CD4-positive, alpha-beta T cell treated with Interleukin-2 at 100 ng/mL for 4 hours (primary cell): ENCODE measurements at places on chromosomes 5 and 9.

DNA sequence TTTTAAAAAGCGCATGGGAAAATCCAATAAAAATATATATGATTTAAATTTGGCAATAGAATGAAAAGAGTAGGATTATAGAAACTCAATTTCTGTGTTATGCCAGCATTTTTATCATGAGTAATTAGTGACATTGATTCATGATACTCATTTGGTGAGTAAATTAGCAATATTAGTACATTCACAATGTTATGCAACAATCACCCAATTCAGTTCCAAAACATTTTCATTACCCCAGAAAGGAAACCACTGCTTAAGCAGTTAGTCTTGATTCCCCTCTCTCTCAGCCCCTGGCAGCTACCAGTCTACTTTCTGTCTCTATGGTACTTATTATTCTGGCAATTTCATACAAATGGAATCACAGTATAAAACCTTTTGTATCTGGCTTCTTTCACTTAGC lies 27.0 kb downstream of the OSMR start:
- DNase-seq: no peak

- DNase-seq: no peak
Measured at GRCh38 chr5:96226941-96227552, 206.0 kb downstream of the PCSK1 start.

- DNase-seq: peak; percentile 60
Measured at GRCh38 chr5:168679515-168679920, 100.3 kb upstream of the PANK3 start.

GRCh38 chr9:86287013-86287412 lies 4.7 kb upstream of the ISCA1 start:
- DNase-seq: peak; percentile 11

- DNase-seq: no peak
Measured at GRCh38 chr5:133472829-133473228, 139.5 kb downstream of the FSTL4 start.

DNA sequence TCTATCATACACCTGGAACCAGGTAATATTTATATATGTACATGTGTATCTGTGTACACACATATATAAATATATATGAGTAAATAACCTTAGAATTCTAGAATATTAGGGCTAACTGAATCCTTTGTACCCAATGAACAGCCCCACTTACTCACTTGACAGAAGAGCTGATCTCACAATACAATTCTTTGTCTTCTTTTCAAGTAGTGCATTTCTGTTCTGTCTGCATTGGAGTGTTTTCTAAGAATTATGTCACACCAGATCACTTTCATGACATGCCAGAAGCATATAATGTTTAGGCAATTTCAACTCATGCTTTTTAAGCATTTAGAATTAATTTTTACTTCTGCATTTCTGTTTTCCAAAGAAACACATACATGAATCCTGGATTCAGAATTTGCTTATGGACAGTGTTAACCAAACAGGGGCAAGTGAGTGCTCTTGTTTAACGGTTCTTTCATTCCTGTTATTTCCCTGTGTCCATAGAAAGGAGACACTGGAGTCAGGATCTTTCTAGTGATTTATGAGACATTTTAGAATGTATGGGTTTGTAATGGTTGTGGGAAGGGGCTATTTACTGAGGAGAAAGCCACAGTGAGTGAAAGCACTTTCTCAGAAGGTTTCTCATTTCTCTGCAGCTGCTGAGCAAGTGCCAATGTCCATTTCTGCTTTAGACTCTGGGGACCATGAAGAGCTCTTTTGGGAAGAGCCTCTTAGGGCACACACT lies 123.2 kb downstream of the RMI1 start:
- no peak for DNase-seq

GRCh38 chr9:128396970-128397613 lies 23.6 kb upstream of the CERCAM start:
- no peak for DNase-seq

GRCh38 chr9:33649463-33649862 lies 125.4 kb downstream of the ANKRD18B start:
- DNase-seq: no peak

- no peak for DNase-seq
Measured at GRCh38 chr9:37925786-37926736, 22.1 kb upstream of the SLC25A51 start.

DNA sequence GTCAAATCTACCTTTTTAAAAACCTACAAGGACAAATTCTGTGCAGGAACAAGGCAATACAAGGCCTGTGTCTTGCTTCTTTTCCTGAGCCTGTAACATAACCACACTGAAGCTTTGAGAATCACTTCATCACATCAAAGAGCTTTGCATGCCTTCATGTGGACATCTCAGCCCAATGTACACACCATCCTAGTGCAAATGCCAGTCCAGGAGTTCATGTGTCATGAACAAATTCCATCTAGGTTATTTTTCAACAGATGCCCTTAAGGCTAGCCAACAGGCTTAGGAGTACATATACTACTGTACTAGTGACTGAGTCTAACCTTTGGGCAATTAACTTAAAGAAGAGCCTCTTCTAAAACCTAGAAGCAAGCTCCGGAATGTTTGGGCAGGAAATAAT lies 106.4 kb downstream of the CDH10 start:
- DNase-seq: no peak

- no peak for DNase-seq
Measured at GRCh38 chr5:8429778-8430758, 561.1 kb downstream of the MTRR start.

- peak; percentile 48 for DNase-seq
Measured at GRCh38 chr5:142143878-142144277, 35.3 kb downstream of the NDFIP1 start.

DNA sequence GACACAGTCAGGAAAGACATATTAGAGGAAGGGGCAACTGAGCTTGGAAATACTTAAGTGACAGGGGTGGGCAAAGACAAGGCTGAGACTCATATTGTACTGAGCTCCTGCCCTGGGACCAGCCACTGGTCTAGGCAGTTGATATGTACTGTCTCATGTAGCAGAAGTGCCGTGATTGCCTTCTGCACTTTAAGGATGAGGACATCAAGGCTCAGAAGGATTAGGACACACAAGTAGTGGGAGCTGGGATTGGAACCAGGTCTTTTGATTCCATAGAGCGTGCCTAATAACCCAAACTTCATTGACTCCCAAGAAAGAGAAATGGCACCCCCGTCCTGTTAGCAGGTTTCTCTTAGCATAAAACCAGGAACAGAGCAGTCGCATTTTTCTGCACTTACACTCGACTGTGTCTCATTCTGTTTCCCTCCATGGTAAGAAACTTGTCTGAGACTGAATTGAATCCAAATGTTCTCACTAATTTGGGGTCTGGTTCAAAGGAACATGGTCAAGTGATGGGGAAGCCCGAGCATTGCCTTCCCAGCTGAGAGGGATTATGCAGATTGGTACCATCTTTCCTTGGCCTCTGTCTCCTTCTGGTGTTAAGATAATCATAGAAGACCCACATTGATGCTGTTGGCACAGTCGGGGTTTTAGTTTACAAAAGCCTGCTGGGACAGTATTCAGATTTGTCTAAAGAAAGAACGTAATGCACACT lies 70.4 kb downstream of the ANGPTL2 start:
- no peak for DNase-seq

GRCh38 chr5:98608052-98608451 lies 165.4 kb upstream of the RGMB start:
- no peak for DNase-seq

GRCh38 chr5:53303105-53303504 lies 177.3 kb upstream of the FST start:
- no peak for DNase-seq

DNA sequence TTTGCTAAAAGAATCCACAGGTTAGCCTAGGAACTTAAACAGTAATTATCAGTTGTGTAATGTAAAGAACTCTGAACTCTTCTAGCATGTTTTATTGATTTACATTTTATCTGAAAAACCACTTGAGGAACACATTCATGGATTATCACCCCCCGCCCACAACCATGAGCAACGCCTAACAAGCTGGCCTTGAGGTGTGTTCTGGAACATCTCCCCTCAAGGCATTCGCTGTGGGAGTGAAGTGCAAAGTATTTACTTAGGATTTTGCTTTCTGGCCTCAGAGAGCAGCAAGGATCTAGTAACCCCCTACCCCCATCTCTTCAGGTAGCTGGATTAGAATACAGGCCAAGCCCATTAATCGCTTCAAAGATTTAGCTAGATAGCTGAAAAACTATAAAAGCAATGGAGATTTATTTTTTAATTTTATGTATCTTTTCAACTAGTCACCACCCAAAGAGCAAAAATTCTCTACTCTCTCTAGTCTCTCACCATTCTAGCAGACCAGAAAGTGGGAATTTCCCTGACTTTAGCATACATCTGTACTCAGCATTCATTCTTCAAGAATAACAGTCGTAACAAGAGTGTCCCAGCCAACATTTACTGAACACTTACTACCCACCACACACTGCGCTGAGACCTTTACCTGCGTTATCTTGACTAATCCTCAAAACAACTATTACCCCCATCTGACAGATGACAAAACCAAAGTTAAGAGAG lies 37.2 kb downstream of the DDX31 start:
- no peak for DNase-seq

GRCh38 chr5:78116167-78116566 lies 178.3 kb downstream of the AP3B1 start:
- no peak for DNase-seq

- DNase-seq: no peak
Measured at GRCh38 chr9:115235221-115235620, 117.3 kb upstream of the TNC start.

- no peak for DNase-seq
Measured at GRCh38 chr9:129058965-129059795, 21.7 kb upstream of the DOLPP1 start.

DNA sequence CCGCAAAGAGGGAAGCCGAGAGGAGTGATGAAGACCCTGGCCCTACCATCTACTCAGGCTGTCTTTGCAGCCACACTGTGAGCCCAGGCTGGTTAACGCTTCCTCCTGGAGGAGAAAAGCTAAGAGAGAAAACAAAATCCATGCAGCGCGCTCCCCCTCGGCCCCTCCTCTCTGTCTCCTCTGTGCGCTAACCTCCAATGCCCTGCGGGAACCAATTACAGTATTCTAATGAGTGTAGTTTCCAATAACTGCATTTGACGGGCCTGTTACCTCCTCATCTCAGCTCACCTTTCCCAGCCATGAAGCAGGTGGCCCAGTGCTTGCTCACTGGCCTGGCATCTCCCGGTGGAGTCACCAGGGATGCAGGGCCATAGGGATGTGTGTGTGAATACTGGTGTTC lies 565.5 kb downstream of the EBF1 start:
- DNase-seq: no peak

GRCh38 chr5:61919920-61920319 lies 386.1 kb upstream of the KIF2A start:
- no peak for DNase-seq

DNA sequence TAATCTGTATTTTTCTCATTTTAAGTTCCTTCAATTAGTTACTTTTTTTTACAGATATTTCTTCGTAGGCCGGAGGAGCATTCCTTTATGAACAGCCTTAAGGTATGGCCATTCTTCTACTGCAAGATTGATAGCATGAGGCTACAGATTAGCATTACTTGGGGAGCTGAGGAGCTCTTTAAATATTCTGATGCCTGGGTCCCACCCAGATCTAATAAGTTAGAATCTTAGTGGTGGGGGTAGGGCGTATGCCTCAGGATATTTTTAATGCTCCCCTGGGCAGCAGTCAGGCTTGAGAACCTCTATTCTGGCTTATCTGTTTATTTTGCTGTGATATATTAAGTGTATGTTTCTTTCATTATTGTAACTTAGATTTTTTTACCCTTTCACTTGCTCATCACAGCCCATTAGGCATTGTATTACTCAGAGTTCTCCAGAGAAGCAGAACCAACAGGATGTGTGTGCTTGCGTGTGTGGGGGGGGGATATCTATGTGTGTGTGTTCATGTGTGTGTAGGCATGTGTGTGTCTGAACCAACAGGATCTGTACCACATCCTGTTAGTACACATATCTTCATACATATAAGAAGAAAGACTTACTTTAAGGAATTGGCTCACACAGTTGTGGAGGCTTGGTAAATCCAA lies 91.8 kb upstream of the MTAP start:
- no peak for DNase-seq

GRCh38 chr9:133495327-133496293 lies 16.7 kb upstream of the SLC2A6 start:
- no peak for DNase-seq

DNA sequence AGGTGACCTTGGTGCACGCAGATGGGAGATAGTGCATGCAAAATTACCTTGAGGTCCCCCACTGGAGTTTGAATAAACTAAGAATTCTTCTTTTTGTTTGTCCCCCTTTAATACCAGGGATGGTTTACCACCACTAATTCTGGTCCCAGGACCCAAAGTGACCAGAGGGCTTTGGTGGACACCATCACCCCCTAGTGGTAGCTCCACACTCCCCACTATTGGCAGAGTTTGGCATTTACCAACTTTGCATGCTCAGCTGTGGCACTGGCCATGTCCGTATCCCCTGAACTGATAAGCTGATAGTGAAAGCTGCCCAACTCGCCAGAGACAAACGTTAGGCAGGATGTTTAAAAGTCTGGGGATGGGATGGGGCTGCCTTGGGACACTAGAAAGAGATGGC lies 3.3 kb downstream of the ASTN2 start:
- no peak for DNase-seq

- no peak for DNase-seq
Measured at GRCh38 chr5:154371687-154372086, 74.1 kb upstream of the SAP30L start.

GRCh38 chr5:74567411-74567995 lies 73.0 kb downstream of the ENC1 start:
- no peak for DNase-seq

DNA sequence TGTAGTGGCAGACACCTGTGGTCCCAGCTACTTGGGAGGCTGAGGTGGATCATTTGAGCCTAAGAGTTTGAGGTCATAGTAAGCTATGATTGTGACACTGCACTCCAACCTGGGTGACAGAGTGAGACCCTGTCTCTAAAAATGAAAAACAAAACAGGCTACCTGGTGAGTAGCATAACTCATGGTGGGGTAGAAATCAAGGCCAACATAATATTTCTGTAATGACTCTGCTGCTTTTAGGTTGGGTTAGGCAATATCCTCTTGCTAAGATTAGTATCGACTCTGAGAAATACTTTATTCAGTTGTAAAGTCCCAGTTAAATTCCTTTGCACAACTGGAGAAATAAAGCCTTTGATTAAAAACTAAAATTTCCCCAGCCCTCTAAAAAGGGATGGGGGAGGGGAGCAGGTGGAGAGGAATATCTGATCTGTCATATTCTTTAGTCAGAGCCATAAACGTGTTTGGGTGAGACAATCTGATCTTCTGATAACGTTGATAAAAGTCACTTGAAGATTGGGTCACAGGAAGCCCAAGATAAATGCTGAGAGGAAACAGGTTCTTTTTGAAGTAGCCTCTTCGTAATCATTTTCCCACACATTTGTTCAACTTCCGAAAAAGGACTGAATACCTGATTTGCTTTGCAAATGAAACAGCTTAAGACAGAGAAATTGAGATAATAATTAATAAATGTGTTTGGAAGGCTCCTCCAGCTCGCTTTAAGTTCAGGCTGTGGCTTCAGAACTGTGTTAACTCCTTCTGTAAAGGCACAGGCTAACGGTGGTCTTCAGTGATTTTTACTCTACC lies 14.9 kb downstream of the IL4 start:
- DNase-seq: peak; percentile 47
